Aorta (tissue), 5 donors: ENCODE measurements at places on chromosomes 13 and 19. TPM values are rescaled to one million over a fixed set of nuclear protein-coding genes. Genes with fewer than 3 reads are reported as not detected.

DNA sequence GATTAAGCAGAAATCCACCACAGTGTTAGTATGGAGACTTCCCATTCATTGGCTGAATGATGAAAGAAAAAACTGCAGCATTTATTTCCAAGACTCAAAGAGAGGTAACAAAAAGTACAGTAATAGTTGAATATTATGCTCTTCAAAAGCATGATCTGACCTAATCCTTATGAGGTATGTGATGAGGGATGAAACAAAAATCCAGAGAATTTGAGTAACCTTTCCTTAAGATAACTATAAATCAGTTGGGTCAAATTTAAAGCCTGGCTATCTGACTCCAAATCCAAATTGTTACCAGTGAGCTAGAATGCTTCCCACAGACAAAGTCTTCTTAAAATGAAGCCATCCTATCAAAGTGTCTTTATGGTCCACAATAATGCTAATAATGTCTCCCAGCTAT, 38.1 kb downstream of the NUFIP1 start:
- no peak for DNase-seq

The CLEC4M gene
- total RNA-seq: not detected

The TPGS1 gene
- total RNA-seq: 20.2 TPM

GRCh38 chr19:11223200-11223599, 16.2 kb upstream of the ANGPTL8 start:
- DNase-seq: no peak

DNA sequence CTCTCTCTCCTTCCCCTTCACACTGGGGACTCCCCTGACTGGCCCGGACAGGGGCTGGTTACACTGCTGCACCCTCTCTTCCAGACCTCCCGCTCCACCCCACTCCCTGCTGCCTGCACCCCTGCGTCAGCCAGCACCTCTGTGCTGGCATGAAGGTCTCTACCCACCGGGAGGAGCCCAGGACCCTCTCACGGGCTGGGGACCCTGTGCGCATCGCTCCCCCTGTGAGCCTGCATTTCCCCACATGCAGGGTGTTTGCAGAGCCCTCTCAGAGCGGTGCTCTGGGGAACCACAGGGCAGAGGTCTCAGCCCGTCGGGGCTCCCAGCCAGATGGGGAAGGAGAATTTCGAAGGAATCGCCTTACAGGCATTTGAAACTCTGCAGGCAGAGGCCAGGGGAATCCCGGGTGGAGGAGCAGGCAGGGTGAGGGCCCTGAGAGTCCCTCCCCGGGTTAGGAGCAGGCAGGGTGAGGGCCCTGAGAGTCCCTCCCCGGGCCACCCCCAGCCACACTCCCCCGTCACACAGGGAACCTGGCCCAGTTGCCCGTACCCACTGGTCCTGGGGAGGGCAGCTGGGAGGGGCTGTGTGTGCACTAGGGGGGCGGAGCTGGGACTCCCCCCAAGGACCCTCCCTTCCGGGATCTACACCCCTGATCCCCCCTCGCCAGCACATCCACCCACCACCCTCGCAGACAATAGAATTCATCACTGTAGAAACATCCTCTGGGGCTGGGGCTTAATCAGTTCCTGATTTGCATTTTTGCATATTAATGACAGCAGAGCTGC, 16.3 kb upstream of the TCF3 start:
- DNase-seq: no peak

GRCh38 chr19:7505682-7506384, 10.1 kb upstream of the ZNF358 start:
- peak; percentile 72 for DNase-seq

DNA sequence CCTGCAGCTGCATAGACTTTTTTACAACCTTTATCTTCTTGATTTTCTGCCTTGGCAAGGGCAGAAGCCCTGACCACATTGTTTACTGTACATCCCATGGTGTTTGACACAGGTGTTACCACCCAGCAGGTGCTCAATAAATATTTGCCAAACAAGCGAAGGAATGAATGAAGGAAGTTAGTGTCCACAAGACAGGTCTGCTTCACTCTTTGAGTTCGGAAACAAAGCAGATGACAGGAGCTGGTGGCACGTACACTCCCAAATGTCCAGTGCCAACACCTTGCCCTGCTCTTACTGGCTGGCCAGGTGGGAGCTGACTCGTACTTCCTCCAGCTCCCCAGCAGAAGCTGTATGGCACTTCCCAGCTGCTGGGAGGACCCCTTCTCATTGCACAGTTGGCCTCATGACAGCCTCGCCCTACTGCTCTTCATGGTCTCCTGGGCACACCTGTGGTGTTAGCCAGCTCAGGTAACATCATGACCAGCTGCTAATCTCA, 22.0 kb upstream of the MUC16 start:
- no peak for DNase-seq

DNA sequence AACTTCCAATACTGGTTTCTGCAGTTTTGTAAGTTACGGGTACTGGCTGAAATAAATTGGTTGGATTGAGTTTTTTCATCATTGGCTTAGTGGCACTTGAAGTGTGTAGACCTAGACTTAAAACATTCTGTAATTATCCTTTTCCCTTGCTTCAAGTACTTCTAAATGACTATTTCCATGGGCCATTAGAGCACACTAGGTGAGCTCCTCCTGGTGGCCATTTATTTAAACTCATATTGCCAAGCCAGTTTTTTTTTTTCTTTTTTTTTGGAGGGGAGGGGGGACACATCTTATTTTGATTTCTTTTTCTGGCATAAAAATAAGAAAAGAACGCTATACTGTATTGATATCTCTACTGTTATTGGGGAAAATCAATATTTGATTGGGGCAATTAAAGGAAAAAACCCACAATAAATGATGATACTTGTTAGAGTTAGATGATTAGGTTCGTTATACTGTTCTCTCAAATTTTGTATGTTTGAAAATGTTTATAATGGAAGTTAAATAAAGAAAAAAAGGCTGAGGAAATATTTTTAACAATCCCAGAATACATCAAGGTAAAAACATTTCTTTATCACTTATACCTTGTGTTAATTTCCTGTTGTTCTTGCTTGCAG, 82.9 kb downstream of the PDS5B start:
- no peak for DNase-seq
